CD14-positive monocyte (primary cell): ENCODE measurements at places on chromosomes 11 and 22. TPM values are rescaled to one million over a fixed set of nuclear protein-coding genes. Genes with fewer than 3 reads are reported as not detected.

DNA sequence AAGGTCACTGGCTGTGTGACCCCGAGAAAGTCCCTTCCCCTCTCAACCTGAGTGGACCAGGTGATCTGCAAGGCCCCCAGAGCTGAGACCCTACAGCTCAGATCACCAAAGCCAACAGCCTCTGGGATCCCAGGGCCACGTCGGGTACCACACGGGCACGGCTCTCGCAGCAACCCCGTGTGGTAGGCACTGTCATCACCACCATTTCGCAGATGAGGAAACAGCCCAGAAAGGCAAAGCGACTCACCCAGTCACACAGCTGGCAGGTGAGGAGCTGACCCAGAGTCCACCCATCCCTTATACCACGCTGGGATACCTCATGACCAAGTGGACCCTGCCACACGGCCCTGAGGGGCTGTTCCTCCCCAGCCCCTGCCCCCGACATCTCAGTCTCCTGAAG is 2.8 kb downstream of the ATP5MGL start:
- DNase-seq: no peak

GRCh38 chr11:120184371-120184945 is 26.4 kb upstream of the OAF start:
- no peak for DNase-seq

DERL3 gene
- 0.23 TPM for polyA plus RNA-seq

GRCh38 chr11:92489826-92490399 is 265.3 kb downstream of the FAT3 start:
- DNase-seq: no peak

GRCh38 chr22:35528927-35529326 is 11.7 kb upstream of the RASD2 start:
- DNase-seq: no peak
